ENCODE measurements at places on chromosomes 5 and 9.

DNA sequence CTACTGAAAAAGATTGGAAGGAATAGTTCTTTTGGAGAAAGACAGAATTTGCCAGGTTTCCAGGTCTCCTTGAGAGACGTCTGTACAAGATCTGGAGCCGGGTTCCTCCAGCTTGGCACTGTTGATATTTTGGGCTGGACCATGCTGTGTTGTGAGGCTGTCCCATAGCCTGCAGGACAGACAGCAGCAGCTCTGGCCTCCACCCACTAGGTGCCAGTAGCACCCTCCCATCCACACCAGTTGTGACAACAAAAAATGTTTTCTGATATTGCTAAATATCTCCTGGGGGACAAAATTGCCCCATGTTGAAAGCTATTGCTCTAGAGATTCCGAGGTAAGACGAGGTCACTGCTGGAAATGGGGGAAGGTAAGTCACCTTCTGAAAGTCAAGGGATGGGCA is 287.7 kb upstream of the DAP start:
- no peak for DNase-seq

DNA sequence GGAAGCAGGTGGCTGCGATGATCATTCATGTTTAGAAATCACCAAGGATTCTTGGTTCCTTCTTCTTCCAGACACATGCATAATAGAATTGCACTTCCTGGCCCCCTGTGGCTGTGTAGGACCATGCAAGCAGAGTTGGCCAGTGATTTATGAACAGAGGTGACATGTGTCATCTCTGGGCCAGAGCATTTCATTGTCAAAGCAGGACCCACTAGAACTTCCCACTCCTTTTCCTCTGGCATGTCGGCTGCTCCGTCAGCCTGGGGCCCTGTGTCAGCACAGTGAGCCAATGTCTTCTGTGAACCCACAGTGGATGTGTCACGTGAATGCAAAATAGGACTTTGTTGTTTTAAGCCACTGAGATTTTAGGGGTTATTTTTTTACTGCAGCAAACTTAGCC is 59.2 kb downstream of the HSD17B3 start:
- DNase-seq, result no peak

- no peak for DNase-seq
Measured at GRCh38 chr5:127297348-127298035, 6.9 kb downstream of the MEGF10 start.

- no peak for DNase-seq
Measured at GRCh38 chr5:44881266-44881665, 72.5 kb downstream of the MRPS30 start.

GRCh38 chr9:88777498-88778312 is 213.6 kb upstream of the S1PR3 start:
- no peak for DNase-seq

GRCh38 chr5:174501461-174502069 is 222.8 kb upstream of the MSX2 start:
- no peak for DNase-seq
